Left forelimb (tissue), 1 donor: ENCODE measurements at places on chromosomes 2 and 18.

GRCh38 chr2:79210274-79210917 is 50.8 kb upstream of the REG3A start:
- no peak for DNase-seq

DNA sequence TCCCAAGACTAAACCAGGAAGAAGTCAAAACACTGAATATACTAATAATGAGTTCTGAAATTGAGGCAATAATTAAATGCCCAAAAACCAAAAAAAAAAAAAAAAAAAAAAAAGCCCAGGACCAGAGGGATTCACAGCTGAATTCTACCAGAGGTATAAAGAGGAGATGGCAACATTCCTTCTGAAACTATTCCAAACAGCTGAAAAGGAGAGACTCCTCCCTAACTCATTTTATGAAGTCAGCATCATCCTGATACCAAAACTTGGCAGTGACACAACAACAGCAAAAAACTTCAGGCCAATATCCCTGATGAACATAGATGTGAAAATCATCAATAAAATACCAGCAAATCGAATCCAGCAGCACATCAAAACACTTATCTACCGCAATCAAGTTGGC is 108.5 kb upstream of the COL3A1 start:
- DNase-seq: no peak

- DNase-seq: no peak
Measured at GRCh38 chr2:54550547-54550946, 94.4 kb downstream of the SPTBN1 start.

- no peak for DNase-seq
Measured at GRCh38 chr18:58397385-58398132, 231.3 kb downstream of the ALPK2 start.

DNA sequence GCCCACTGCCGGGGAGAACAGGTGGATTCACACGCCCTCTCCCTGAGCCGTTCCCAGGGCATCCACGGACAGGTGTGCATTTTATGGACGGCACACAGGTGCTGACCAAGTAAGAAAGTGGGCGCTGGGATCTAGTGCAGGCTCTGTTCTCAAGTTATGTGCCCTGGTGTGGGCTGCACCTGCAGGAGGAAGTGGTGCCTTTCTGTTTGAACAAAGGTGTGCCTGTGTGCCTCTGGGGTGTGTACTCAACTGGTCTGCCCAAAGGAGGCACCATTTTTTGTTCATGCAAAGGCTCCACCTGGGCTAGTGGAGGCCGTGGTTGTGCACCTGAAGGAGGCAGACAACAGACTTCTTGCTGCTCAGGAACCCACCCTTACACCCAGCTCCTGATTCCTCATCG is 88.2 kb upstream of the HK2 start:
- DNase-seq: no peak

DNA sequence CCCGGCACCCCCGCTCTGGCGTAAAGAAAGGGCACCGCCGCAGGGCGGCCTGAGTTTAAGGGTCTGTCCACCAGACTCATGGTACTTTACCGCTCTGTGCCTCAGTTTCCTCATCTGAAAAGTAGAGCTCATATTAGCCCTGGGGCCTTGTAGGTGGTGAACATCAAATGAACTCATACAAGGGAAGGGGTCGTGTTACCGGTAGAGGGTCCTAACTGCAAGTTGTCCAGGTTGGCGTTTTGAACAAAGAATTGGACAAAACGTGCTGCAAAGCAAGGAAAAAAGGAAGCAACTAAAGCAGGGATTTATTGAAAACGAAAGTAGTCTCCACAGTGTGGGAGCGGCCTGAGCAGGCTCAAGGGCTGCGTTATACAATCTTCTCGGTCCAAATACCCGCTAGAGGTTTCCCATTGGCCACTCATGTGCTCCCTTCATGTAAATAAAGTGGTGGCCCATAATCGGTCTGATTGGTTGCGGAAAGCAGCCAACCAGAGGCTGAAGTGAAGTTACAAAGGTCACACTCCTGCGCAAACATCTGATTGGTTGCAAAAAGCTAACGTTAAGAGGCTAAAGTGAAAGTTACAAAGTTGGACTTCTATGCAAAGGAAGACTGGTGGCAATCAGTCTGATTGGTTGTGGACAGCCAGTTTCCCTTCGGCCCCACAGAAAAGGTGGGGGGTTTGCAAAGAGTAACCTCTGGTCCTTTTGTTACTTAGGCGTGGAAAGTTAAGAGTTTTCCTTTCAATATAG is 80.7 kb upstream of the LDLRAD4 start:
- no peak for DNase-seq
